ENCODE measurements at places on chromosomes 3 and 15.

GRCh38 chr15:78054966-78055365, 22.5 kb downstream of the TBC1D2B start:
- no peak for DNase-seq

GRCh38 chr3:149145974-149146373, 16.5 kb downstream of the HPS3 start:
- no peak for DNase-seq

DNA sequence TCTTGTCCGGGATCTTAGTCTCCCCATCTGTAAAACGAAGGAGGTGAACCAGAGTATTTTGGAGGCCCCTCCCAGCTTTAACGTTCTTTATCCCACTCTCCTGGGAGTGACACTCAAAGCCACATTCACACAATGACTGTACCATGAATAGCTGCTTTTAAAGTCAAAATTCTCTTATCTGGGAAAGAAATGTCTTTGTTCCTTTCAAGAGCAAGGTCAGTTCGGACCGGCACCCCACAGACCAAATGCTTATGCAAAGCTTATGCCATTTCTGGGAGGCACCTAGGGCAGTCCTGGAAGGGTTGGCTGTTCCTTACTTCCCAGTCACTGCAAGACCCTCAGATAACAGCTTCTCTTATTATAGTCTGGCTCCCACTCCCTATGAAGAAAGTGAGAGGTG, 53.5 kb upstream of the WNT5A start:
- no peak for DNase-seq

DNA sequence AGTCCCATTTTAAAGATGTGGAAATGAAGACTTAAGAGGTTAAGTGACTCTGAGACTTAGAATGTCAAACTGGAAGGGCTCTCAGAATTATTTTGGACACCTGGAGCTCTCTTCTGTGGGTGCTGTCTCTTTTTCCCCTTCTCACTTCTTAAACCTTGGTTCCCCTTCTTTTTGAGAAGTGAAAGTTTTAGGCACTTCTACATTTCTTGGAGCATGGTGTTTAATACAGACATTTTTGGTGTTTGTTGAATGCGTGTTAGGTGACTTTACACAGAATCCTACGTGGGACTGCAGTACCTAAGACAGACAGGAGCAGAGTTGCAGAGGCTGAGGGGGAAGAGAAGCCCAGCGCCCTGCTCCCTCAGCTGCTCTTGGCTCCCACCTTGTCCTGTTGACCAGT, 133.3 kb downstream of the MDFIC2 start:
- DNase-seq: no peak

GRCh38 chr3:177934001-177934891, 602.0 kb upstream of the KCNMB2 start:
- DNase-seq: no peak

DNA sequence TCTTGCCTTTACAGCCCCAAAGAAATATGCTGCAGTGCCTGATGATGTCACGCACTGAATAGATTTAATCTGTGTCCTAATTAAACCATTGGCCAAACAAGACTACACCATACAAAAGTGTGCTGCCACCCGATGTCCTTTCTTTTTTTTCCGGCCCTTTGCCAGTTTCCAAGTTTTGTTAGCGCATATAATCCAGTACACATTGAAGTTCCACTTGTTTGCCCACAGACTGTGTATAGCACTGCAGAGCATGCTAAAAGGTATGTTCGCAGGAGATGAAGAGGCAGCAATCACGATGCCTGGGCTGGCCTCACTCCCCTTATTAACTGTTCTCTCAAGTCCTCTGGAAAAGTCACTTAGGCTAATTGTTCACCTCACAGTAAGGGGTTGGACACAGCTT, 26.8 kb downstream of the MRPS25 start:
- DNase-seq: peak; percentile 37

- no peak for DNase-seq
These were observed 25.0 kb upstream of the GPR171 start for GRCh38 chr3:151227807-151228665.

DNA sequence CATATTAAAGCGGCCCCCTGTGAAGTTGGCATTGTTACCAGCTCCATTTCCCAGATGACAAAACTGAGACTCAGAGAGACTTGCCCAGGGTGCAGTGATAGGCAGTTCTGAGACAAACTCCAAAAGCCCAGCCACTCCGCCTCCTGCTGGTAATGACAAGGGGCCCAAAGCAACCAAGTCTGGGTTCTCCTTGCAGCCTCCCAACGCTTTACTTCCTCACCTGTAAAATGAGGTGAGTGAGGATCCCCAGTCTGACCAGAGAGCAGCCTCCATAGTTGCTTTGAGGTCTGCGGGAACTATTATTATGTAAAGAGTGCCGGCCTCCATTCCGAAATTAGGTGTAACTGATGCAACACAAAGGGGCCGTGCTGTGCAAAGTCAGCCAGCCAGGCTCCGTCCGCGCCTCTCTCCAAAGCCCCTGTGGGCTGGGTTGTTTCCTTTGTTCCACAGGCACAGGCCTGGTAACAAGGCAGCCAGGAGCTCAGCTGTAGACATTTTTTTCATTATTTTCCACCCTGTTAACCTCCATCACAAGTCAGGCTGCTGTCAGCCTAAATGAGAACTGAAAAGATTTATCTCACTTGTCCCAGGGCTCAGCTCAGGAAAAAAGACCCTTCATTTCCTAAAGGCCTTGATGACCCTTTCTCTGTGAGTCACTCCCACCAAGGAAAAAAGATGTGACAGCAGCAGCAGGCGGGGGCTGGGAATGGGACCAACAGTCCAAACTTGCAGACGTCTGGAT, 139.1 kb upstream of the RAD18 start:
- peak; percentile 47 for DNase-seq

Measured in mesenteric fat pad (tissue), 1 donor.